Activated CD8-positive, alpha-beta memory T cell treated with anti-CD3 and anti-CD28 coated beads for 4 hours (primary cell): ENCODE measurements at places on chromosomes 2 and 18.
A peak's percentile ranks its signal among the peaks of the same experiment; 100 is the strongest.

GRCh38 chr2:120680136-120680761 is 55.4 kb upstream of the GLI2 start:
- DNase-seq = peak; percentile 33

DNA sequence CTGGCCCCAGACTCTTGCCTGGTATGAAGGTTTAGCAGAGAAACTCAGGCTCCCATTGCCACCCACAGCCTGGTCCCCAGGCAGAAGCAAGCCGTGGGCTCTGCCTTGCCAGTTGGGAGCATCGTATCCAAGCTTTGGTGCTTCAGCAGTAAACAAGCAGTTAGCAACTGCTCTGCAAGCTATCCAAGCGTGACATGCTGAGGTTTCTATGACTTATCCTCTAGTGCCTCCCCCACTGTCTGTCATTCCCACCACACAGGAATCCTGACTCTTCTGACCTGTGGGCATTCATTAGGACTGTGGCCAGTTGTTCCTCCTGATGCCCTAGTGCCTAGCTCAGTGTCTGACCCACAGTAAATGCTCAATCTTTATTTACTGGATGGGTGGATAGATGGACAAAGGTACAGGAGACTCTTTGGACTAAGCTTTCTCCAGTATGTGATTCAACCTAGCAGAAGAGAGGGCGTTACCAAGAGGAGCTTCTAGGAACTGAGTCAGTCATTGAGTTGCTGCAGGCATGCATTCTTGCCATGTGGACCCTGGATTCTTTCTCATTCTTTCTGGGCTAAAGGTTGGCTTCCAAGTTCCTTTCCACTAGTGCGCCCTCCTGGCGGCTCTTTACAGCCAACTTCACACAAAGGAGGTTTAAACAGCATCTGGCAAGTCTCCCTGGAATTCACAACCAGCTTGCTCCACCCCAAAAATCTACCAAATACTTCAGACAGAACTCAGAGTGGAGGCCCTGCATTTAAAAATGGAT is 40.6 kb upstream of the MRPL19 start:
- no peak for DNase-seq

- DNase-seq = no peak
Measured at GRCh38 chr18:68604256-68604655, 110.7 kb downstream of the TMX3 start.

DNA sequence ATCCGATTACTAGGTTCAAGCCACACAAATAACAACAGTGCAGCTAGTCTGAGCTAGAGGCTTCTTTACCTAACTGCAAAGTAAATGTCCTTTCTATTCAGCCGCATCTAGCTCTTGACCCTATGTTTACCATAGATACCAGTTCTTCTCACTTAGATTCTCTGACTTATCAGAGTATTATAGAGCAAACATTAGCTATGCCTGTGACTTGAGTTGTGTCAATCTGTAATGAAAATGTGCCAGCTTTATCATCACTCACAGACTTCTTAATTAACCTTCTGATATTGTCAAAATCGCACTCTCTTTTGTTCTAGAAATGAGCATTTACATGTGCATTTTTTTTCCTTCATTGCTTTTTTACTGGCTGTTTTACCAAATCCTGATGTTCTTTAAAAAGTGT is 79.9 kb downstream of the BCL11A start:
- no peak for DNase-seq

GRCh38 chr18:24427484-24427883 is 1.0 kb downstream of the IMPACT start:
- no peak for DNase-seq

DNA sequence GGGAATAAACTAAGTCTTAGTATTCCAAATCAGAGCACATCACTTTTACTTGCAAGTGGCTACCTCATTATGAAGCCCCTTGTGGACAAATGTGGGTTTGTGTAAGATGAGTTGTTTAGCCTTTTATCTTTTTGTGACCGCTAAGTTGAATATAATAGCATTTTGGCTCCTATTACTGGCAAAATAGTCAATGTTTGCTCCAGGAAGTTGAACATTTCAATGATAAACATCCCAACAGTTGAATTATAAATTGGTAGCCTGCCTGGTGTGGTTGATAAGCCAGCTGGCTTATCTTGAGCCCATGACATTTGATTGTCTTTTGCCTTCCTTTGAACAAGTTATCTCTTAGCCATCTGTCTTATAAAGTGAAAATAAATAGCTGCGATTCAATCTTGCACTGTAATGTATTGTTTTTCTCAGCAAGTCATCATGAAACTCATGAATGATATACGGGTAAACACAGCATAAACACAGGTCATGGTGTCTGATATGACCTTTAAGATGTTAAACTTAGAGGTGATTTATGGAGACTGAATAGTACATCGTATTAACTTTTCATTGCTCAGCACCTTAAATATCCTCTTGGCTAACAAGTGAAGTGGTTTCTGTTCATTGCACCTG is 338.4 kb downstream of the SOCS6 start:
- no peak for DNase-seq

- DNase-seq = no peak
Measured at GRCh38 chr2:15776629-15776919, 163.8 kb upstream of the MYCN start.
